A549 treated with RU486 at 1 μM for 4 hours (cell line): ENCODE measurements at places on chromosomes 1 and 21. TPM values are rescaled to one million over a fixed set of nuclear protein-coding genes. Genes with fewer than 3 reads are reported as not detected.

Gene ADAM30
- total RNA-seq, result not detected in 5 replicates

Gene CCDC24
- total RNA-seq, result 5.9 to 7.6 TPM (median 7.3 TPM) in 5 replicates

Gene GPR37L1
- total RNA-seq, result 0.14 to 0.19 TPM (median 0.16 TPM) in 5 replicates

Gene DRAXIN
- 0.07 to 0.10 TPM (median 0.08 TPM) in 5 replicates for total RNA-seq
